ENCODE measurements at places on chromosomes 6 and 20.

GRCh38 chr6:88870717-88871330 lies 92.6 kb downstream of the RNGTT start:
- no peak for DNase-seq

GRCh38 chr6:160051390-160051789 lies 70.2 kb upstream of the SLC22A1 start:
- no peak for DNase-seq

- no peak for DNase-seq
These were observed 1118.5 kb upstream of the EYS start for GRCh38 chr6:66825539-66825938.

DNA sequence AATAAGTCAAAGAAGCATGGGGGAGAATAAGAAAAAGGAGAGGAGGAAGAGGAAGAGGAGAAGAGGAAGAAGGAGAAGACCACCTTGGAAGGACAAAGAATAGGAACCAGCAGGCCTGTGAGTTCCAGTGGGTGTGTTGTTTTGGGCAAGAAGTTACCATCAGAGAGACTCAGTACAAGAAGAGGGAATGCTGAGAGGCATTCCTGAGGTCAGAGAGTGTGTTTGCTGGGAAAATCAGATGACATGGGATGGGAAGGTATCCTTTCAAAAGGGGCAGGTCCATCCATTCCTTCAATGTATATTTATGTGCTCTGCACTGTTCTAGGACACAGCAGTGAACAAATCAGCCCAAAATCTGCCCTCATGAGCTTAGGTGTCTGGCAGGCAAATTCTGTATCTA lies 40.5 kb upstream of the PRIM2 start:
- no peak for DNase-seq

All from SW 1271 (cell line).